ENCODE measurements at places on chromosomes 13 and 19. TPM values are rescaled to one million over a fixed set of nuclear protein-coding genes. Genes with fewer than 3 reads are reported as not detected.
A peak's percentile ranks its signal among the peaks of the same experiment; 100 is the strongest.

DNA sequence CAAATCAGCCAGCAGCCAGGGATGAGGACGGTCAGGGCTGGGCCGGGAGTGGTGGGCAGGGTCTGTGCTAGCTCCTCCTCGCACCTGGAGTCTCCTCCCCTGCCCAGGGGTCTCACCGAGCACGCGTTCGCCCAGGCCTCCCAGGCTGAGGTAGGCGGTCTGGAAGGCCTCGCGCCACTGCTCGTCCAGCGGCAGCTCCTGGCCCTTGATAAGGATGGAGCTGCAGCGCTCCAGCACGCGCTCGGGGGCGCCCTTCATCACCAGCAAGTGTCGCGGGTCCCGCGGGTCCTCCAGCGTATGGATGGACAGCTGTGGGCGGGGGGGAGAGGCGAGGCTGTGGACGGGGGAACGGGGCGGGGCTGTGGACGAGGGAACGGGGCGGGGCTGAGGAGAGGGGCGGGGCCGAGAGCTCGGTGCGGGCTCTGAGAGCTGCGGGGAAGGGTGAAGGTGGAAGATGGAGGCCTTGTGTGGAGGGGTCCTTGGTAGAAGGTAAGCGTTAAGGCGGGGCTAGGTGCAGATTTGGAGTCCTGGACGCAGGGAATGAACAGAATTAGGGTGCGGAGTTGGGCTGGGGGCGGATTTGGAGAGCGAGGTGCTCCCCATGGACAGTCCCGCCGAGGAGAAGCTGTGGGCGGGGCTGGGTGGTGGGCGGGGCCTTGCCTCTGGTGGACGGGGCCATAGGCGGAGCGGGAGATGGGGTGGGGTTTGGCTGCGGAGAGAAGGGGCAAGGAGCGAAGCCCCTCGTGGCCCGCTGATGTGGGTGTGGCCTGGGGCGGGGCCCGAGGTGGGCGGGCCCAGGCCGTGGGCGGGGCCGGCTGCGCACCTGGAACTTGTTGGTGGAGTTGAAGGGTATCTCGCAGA, 5.7 kb downstream of the ATP4A start:
- DNase-seq = peak; percentile 18

Gene LRRC63
- 0.55 TPM for total RNA-seq

Gene LGALS7
- total RNA-seq = not detected

Gene NLRP9
- total RNA-seq = not detected

- DNase-seq = no peak
These were observed 29.7 kb upstream of the MIER2 start for GRCh38 chr19:374183-374885.

- DNase-seq = no peak
These were observed 153.8 kb upstream of the SOX1 start for GRCh38 chr13:111912991-111913760.

Gene PNMA8B
- total RNA-seq = 0.04 TPM

- no peak for DNase-seq
These were observed 51.8 kb upstream of the GPI start for GRCh38 chr19:34313188-34313587.

- no peak for DNase-seq
These were observed 15.8 kb downstream of the TECR start for GRCh38 chr19:14544977-14545715.

GRCh38 chr13:50700664-50701305, 142.7 kb downstream of the DLEU7 start:
- DNase-seq = no peak

DNA sequence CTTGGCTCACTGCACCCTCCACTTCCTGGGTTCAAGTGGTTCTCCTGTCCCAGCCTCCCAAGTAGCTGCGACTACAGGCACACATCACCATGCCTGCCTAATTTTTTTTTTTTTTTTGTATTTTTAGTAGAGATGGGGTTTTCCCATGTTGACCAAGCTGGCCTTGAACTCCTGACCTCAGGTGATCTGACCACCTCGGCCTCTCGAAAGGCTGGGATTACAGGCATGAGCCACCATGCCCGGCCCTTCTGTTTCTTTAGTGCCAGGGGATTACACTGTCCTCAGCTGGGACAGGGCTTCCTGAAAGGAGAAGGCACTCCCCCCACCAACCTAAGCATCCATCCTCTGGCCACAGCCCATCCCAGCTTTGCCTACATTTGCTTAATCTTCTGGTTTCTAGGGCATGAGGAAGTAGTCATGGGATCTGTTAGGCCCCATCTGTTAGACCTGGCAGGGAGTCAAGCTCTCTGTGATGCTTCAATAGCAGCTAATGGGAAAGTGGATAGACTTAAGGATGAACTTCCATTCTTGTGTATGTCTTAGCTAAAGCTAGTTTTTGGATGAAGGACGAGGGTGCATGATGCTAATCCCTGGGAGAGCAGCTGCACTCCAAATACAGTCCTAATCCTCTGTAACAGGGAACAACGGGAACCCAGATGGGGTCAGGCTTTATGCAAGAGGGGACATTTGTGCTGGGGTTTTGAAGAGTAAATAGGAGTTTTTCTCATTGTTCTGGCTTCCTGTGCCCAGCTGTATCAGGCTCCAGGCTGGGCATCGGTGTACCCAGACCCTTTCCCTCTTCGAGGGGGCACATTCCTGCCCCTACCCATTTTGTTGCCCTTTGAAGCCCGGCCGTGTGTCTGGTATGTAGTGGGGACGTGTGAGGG, 2.6 kb downstream of the VAV1 start:
- DNase-seq = no peak

DNA sequence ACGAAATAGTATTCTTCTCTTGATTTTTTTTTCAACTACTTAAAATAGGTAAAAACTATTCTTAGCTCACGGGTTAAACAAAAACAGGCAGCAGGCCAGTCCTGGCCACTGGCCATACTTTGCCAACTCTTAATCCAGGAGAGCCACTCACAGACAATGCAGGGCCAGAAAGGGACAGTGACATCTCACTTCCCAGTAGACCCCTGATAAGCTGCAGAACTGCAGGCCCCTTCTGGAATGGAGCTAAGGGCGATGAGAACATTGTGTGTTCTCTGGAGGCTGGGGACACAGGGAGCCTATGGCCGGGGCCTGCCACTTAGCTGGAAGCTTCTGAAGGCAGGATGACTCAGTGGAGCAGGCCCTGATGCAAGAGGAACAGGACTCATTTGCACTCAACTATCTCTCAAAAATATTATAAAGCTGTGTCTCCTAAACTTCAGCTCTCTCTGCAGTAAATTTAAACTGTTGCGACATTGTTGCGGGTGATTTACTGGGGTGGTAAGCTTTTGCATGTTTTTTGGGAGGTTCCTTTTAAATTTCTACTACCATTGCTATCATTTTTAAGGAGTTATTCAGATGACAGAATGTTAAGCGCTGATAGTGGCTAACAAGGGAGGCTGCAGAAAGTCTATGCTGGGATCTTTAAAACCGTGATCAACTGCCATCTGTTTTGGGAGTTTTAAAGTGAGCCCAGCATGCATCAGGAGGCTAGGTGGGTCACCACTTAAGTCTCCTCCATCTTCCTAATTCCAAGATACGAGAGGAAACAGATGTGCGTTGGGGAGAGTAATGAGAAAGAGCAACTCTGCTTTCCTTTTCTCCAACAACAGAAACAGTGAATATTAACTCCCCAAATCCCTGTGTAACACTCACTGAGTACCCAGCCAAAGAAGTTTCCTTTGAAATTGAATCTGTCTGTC, 33.2 kb upstream of the KATNAL1 start:
- no peak for DNase-seq

Gene ATXN8OS
- total RNA-seq = not detected

Gene GPATCH1
- total RNA-seq = 11.5 TPM

DNA sequence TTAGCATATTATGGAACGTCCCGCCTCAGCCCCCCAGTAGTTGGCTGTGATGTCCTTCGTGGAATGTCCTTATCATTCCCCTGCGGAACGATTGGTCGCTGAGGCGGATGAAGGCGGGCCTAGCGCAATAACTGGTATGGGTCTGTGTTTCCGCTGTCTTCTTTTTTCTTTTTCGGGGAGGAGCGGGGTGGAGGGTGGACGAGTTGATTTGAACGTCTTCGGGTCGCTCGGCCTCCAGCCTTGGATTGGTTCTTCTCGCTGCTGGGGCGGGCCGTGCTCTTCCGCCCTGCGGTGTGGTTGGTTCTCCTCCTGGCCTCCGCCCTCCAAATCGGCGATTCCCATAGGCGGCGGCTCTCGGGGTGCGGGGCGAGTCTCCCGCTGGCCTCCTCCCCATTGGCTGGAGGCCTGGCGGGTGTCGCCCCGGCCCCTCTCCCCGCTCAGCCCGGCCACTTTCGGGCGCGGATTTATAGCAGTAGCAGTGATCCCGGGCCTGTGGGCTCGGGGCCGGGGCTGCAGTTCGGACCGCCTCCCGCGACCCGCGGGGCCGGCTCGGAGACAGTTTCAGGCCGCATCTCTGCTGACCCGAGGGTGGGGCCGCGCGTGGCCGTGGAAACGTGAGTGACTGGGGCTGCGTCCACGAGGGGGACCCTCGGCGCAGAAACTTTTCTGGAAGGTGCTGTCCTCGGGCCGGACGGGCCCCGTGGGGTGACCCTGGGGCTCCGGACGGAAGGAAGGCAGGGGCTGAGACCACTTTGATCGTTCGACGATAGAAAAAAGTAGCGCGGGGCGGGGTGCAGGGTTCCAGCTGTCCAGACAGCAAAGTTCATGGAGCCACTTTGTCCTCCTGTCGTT, 2.1 kb downstream of the ING1 start:
- peak; percentile 92 for DNase-seq

Gene DAND5
- total RNA-seq = not detected

DNA sequence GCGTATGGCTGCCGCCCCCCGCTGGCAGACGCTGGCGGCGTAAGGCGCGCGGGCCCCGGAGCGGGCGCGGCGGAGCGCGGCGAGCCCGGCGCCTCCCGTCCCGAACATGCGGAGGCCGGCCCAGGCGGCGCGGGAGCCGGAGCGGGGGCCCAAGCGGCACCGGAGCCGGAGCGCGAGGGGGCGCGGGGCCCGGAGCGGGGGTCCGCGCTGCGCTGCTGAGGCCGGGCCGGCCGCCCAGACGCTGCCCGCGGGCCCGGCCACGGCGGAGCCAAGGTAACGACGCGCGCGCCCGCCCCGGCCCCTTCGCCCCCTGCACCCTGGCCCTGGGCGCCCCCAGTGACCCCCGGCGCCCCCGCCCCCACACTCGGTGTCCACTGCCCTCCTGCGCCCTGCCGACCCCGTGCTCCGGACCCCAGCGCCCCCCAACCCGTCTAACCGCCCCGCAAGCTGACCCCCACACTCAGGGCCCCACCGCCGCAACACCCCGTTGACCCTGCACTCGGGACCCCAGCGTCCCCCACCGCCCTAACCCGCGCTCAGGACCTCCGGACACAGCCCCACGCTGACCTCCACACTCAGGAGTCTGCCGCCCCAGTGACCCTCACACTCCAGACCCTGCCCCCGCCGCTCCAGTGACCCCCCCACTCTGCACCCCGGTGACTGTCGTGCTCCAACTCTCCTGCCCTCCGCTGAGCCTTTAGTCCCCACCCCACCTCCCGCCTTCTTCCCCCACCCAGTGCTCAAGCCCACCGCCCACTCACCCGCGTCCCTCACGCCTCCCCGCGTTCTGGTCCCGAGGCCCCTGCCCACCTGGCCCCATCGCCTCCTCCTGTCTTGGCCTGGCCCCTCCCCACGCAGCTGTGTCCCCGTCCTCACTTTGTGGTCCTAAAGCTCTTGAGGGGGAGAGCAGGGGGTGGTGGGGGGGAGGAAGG, at the start of gene CSNK1G2:
Gene CSNK1G2 (plus strand): TSS at position 27 of the 932 bp plus-strand sequence. CDS start 28,601 bp downstream, outside the sequence.
- no peak for DNase-seq

GRCh38 chr19:870963-871401, 11.5 kb downstream of the CFD start:
- no peak for DNase-seq

DNA sequence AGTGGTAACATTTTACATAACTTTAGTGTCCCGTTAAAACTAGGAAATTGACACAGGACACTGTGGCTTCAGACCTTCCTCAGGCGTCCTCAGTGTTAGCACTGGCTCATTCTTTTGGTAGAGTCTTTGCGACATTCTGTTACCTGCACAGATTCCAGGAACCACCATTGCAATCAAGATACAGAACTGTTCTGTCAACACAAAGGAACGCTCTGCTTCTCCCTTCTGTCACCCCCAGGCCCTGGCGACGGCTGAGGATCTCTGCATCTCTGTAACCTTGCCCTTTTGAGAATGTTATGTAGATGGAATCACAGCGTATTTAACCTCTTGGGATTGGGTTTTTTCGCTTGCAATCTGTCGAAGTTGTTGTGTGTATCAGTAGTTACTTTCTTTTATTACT, 22.6 kb downstream of the KDM4B start:
- no peak for DNase-seq

Gene HPN
- total RNA-seq = not detected

- DNase-seq = no peak
These were observed 509.5 kb downstream of the GPC6 start for GRCh38 chr13:93736081-93736480.

- no peak for DNase-seq
These were observed 7.3 kb upstream of the INSR start for GRCh38 chr19:7301525-7301924.

GRCh38 chr13:104034891-104035290, 968.7 kb upstream of the SLC10A2 start:
- DNase-seq = no peak

Gene ATP1A3
- 1.9 TPM for total RNA-seq

DNA sequence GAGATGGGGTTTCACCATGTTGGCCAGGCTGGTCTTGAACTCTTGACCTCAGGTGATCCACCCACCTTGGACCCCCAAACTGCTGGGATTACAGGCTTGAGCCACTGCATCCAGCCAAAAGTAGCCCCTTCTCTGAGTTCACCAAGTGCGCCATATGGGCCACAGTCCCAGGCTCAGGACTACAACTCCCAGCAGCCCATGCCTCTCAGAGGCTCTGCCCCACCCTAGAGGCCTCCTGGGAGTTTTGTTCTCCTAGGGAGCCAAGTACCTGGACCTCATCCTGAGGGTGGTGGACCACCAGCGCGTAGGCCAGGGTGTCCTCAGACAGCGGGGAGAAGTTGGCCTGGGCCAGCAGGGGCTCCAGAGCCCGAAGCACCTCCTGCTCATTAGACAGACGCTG, 18.8 kb downstream of the TMEM143 start:
- DNase-seq = no peak

DNA sequence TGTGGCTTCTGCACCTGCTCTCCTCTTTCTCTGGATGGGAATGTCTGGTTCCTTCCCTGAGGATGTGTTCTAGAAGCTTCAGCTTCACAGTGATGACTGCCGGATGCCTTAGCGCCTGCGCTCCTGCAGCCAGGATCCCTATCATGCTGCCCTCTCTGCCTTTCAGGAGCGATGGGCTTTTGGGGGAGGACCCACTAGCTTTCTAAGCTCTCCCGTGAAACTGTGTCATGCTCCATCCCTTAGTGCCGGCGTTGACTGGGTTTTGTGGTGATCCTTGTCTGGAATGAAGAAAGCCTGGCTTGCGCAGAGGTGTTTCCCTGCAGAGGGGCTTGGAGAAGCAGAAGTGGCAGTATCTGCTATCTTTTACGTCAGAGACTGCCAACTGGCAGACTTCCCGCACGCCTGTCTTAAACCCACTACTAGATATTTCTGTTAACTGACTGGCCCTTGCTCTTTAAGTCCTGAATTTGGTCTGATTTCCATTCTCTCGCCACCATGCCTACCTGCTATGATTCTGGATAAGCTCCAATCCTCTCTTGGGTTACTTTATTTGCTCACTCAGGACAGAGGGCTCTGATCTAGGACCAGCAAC, 3.8 kb upstream of the KMT2B start:
- DNase-seq = no peak

GRCh38 chr13:40488869-40489391, 177.5 kb downstream of the FOXO1 start:
- no peak for DNase-seq

Gene AKAP11
- 37.9 TPM for total RNA-seq
